ENCODE measurements at places on chromosomes 3 and 15.

- no peak for DNase-seq
Observed at GRCh38 chr3:121018917-121019321, 110.9 kb downstream of the STXBP5L start.

GRCh38 chr3:104176706-104177105, 1190.0 kb upstream of the ALCAM start:
- DNase-seq = no peak

DNA sequence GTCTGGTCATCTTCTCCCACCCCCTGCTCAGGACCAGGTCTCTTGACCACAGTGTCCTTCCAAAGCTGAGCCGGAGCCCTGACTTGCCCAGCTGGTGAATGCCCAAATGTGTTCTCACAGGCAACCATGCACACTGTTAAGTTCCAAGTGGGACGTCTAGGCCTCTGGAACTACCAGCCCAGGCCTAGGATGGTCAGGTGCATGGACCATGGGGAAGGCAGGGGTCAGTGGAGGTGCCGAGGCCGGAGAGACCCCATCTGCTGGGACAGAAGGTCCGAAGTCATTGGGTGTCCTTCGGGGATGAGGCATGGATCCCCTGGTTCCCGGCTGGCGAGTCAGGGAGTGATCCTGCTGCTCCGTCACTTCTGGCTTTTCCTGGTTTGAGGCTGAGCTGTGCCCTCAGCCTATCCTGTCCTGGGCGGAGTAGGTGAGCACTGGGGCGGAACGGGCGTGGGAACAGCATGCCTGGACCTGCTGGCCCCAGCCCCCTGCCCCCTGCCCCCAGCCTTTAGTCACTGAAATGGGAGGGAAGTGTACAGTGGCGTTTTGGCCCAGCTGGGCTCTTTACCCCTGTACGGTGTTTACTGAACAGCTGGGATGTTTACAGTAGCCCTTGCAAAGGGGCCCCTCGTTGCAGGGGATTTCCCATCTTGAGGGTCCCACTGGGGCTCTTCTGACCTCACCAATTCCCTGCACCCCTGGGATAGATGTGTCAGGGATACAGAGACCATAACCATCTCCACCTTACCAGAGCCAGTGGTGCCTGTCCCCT, 12.1 kb downstream of the SEMA3F start:
- no peak for DNase-seq

DNA sequence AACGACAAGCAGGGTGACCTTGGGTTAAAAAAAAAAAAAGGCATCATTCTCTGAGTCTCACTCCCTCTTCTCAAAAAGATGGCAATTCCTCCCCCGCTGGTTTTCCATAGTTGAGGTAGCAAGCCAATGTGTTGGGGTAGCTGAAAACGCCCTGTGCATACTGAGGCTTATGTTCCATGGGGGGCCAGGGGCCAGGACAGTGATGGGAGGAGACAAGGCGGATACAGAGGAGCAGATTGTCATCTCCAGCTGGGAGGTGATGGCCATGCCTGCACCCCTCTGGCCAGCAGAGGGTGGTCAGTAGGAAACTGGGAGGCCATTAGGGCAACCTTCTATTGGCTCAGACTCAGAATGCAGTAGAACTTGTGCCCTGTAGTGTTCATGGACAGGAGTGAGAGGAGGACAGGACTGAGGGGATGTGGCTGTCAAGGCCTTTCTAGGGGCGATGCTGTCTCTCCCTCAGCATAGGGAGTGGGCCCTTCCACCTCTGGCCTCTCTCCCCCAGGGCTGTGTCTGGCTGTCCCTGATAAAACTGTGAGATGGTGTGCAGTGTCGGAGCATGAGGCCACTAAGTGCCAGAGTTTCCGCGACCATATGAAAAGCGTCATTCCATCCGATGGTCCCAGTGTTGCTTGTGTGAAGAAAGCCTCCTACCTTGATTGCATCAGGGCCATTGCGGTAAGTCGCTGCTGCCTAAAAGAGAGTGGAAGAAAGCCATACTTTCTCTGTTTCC, 1.9 kb downstream of the TF start:
- no peak for DNase-seq

Data from GM19239 (cell line).